ENCODE measurements at places on chromosomes 2 and 18. TPM values are rescaled to one million over a fixed set of nuclear protein-coding genes. Genes with fewer than 3 reads are reported as not detected.

IL1RN gene
- total RNA-seq: not detected

SPATA3 gene
- not detected for total RNA-seq

LOXHD1 gene
- not detected for total RNA-seq

ABCB11 gene
- total RNA-seq: not detected

IL1F10 gene
- not detected for total RNA-seq

RGPD8 gene
- 1.8 TPM for total RNA-seq

GRB14 gene
- not detected for total RNA-seq

CXCR1 gene
- total RNA-seq: not detected

OR6B2 gene
- total RNA-seq: not detected

EIF2B4 gene
- 53.0 TPM for total RNA-seq

GPD2 gene
- total RNA-seq: 57.1 TPM

ZBTB14 gene
- 7.8 TPM for total RNA-seq

C2orf81 gene
- 2.8 TPM for total RNA-seq

MYCN gene
- total RNA-seq: not detected

AMER3 gene
- total RNA-seq: not detected

ACVR1C gene
- not detected for total RNA-seq

IL36RN gene
- total RNA-seq: not detected

ATP6V1B1 gene
- under 0.01 TPM for total RNA-seq

CNGA3 gene
- not detected for total RNA-seq

VWC2L gene
- not detected for total RNA-seq

RFTN2 gene
- total RNA-seq: 1.9 TPM

TSN gene
- 40.9 TPM for total RNA-seq

ABHD1 gene
- total RNA-seq: not detected

DSC1 gene
- total RNA-seq: not detected

COX5B gene
- total RNA-seq: 286 TPM

CTAGE1 gene
- total RNA-seq: not detected

KCTD1 gene
- total RNA-seq: 15.0 TPM

SFT2D3 gene
- 4.0 TPM for total RNA-seq

TRAPPC8 gene
- 30.7 TPM for total RNA-seq

LINC00305 gene
- not detected for total RNA-seq

GAL3ST2 gene
- total RNA-seq: not detected

ALPI gene
- total RNA-seq: not detected

EFR3B gene
- 0.18 TPM for total RNA-seq

RBKS gene
- 7.3 TPM for total RNA-seq

IL36G gene
- not detected for total RNA-seq

RAPGEF4 gene
- 0.18 TPM for total RNA-seq

TOGARAM2 gene
- 0.53 TPM for total RNA-seq

RAD51AP2 gene
- not detected for total RNA-seq

HOXD13 gene
- total RNA-seq: 0.53 TPM

CERKL gene
- total RNA-seq: not detected

LHCGR gene
- total RNA-seq: not detected

FHOD3 gene
- total RNA-seq: under 0.01 TPM

DLX2 gene
- total RNA-seq: not detected

IL1R1 gene
- 40.1 TPM for total RNA-seq

TEKT4 gene
- total RNA-seq: not detected

MDH1B gene
- 0.53 TPM for total RNA-seq

TNFAIP6 gene
- total RNA-seq: 56.5 TPM

Data from myometrial cell (primary cell).